Osteoblast (primary cell): ENCODE measurements at places on chromosomes 11 and 22. TPM values are rescaled to one million over a fixed set of nuclear protein-coding genes. Genes with fewer than 3 reads are reported as not detected.

GRCh38 chr11:63007920-63008319 is 7.7 kb downstream of the SLC22A8 start:
- peak; percentile 25 for DNase-seq

GRCh38 chr22:47163481-47163855 is 401.0 kb downstream of the TBC1D22A start:
- peak; percentile 84 for DNase-seq

TMEM184B gene
- 29.8 and 30.0 TPM in 2 replicates for total RNA-seq

PNPLA5 gene
- not detected in 2 replicates for total RNA-seq

TMEM191C gene
- total RNA-seq = 0.59 and 0.72 TPM in 2 replicates
